Activated naive CD4-positive, alpha-beta T cell (primary cell): ENCODE measurements at places on chromosomes 2 and 18.

DNA sequence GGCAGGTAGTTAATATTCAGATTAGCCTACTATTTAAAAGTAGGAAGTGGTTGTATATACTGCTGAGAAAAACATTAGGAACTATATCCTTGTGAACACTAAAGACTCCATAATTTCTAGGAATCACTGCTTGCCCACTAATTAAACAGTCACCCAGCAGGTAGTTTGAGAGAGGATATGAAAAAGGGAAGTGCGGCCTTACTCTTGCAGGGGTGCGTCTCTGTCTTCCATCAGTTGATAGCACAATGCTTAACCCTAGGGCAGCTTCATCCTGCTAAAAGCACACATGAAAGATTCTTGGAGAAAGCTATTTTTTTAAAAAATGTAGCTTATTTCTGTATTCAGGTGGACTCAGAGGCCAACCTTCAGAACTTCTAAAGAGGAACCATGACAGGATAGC, 53.1 kb upstream of the ATP5MC3 start:
- DNase-seq: no peak

GRCh38 chr2:142545036-142545435, 332.4 kb upstream of the KYNU start:
- no peak for DNase-seq

DNA sequence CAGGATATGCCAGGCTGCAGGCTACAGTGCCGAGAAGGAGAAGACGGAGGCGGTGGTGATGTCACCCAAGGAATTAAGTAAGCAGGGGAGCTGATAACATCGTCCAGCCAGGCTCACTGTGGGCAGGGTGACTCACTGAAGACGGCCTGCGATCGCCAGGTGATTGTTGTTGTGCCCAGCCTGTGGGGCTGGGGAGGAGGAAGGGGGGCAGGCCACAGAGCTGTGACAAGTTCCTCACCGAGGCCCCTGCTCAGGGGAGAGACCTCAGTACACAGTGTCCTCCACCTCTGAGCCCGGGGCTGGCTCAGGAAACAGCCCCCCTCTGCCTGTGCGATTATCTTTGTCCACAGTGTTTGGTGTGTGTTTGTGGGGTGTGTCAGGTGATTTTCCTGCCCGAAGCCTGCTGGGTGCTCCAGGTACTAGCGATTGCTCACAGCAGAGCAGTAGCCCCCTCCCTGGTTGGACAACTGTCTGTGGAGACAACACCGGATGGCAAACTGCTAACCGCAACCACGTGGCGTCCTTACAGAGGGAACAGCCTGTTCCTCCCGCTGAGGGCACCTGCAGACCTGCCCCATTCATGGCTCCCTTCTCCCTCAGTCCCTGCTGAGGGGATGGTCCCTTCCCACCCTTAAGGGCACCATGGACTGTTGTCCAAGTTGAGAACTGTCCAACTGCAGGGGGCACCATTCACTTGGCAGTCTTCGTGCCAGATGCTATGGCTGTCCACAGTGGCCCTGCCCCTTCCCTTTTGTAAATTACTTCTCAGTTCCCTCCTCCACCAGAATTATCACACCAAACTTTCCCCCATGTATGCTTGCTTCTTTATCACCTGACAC, 95.1 kb downstream of the ZFP36L2 start:
- DNase-seq: peak; percentile 50

- DNase-seq: peak; percentile 14
Observed at GRCh38 chr2:25168256-25169072, at the start of gene POMC. Gene POMC, minus strand, starts transcription at chr2:25168580. Its CDS starts 3,808 bp downstream, at chr2:25164772.

DNA sequence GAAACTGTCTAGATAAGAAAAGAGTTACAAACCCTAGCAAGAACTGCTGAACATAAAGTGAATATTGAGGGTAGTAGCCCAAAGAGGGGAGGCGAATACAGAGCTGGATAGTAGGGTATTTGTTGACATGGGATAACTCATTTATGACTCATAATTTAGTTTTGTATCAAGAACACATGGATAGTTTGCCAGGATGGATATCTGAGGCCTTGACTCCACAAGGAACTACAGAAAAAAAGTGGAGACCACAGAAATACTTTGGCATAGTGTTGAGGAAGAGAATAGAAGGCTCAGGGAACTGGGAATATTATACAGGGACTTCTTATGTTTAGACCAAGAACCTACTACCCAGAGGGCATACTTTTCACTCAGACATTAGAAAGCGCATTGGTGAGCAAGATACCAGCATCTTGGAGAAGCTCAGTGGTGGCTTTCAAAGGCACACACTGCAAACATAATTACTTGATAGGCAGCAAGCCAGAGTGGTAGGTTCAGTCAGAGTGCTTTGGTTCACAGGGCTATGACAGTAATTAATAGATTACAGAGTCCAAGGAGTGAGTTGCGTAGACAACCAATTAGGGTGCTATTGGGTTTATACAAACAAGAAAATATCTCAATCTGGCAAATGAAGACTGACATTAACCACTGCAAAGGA, 51.9 kb upstream of the ZBTB7C start:
- no peak for DNase-seq

DNA sequence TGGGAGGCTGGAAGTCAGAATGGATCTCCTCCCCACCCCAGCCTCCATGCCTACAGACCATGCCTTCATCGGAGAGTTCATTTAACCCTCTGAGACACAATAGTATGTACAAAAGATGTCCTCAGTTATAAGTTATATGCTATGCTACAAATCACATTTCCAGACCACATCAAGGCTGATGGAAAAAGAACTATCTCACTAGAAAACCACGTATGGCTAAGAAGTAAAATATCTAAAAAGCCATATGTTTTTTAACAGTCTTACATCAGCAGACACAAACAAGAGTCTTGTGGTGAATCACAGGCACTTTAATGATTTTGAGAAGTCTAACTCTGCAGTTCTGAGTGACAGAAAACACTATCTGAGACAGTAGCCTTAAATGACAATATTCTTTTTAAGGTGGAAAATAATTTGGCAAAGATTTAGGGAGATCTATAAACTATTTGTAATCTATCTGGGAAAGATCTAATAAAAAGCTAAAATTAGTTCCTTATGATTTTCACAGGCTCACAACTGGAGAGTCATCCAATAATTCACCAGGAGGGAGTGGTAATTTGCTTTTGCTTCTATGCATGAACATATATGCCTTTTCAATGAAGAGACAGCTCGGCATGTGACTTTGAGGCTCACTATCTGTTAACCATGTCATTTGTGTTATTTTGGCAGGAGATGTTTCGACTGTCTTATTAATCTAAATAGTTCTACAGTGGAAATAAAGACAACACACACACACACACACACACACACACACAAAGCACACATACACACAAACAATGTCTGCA, 197.5 kb downstream of the IRS1 start:
- no peak for DNase-seq
